Skeletal muscle cell (primary cell): ENCODE measurements at places on chromosomes 5 and 9.

GRCh38 chr9:123426406-123426805 is 70.4 kb downstream of the CRB2 start:
- DNase-seq = no peak

- no peak for DNase-seq
These were observed 135.4 kb downstream of the ISL1 start for GRCh38 chr5:51518607-51519006.

DNA sequence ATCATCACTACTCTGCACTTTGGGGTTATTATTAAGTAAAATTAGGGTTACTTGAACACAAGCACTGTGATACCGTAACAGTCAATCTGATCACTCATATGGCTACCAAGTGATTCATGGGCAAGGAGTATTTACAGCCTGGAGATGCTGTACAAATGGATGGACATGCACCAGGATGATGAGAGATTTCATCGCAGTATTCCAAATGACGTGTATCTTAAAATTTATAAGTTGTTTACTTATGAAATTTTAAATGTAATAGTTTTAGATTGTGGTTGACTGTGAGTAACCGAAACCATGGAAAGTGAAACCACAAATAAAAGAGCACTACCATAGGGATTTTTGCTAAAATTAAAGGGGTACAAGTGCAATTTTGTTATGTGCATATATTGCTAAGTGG is 462.2 kb upstream of the PTGER4 start:
- DNase-seq = no peak

DNA sequence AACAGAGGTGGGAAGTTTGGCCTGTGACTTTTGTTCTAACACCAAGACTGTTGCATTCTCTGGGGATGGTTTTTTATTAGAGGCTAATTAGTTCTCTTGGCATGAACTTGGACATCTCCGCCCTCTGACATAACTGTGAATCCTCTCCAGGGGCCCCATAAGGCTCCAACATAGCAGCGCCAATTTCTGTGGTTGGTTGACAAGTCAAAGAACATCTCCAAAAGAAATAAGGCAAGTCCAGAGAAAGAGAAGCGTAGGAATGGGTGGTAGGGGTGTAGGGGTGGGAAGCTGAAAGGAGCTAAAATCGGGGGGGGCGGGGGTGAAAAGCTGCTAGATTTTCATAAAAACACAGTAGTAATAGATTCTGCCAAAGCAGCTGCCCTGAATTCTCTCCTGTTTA is 81.0 kb upstream of the DAB2 start:
- DNase-seq = no peak

DNA sequence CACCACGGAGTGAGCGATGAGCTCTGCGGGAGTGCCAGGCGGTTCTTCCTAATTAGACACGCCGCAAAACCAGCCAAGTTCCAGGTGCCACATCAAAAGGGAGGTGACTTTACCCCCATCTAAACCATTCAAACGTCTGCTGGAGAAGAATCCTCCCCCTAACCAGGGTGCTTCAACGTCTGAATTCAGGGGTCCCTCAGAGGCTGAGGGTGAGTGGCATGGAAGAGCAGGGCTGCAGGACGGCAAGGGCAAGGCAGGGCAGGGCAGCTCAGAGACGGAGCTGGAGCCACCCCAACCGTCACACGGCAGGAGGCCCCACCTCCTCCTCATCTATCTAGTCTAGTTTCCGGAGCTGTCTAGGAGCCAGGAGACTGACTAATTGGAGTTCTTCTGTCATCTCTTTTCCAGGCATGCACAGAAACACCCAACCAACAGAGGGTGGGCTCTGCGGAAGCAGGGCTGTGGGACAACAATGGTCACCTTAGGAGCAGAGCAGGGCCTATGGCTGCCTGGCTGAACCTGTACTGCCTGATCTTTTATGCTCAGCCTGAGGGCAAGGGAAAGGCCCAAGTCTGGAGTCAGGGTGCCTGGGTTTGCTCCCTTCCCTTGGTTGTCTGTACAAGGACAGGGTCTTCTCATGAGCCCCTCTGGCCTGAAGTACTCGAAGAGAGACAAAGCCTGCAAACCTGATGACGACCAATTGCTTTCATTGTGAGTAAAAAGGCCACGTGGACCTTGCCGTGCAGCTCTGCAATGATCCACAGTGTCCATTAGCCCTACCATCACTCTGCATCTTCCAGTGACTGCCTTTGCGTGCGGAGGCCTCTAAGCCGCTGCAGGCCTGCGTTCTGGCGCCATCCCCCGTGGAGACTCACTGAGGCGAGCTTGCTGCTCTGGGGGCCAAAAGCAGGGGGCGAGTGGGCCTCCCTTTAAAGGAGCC is 81.0 kb upstream of the SLC25A51 start:
- no peak for DNase-seq

DNA sequence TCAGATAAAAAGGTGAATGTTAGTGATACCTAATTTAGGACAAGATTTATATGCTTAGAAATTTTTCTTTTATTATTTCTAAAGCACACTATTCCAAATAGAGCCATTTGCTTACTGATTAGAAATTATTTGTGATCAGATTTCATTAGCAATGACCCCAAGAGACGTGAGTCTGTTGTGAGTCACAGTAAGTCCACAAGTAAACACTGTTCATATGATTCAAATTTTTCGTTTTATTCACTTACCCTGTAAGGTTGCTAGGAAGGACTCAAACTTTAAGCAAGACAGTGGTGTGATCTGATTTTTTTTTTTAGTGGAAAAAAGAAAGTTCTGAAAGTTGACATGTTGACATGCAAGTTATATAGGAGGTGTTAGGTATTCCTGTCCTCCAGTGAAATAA is 1.2 kb downstream of the CARD6 start:
- DNase-seq = no peak

DNA sequence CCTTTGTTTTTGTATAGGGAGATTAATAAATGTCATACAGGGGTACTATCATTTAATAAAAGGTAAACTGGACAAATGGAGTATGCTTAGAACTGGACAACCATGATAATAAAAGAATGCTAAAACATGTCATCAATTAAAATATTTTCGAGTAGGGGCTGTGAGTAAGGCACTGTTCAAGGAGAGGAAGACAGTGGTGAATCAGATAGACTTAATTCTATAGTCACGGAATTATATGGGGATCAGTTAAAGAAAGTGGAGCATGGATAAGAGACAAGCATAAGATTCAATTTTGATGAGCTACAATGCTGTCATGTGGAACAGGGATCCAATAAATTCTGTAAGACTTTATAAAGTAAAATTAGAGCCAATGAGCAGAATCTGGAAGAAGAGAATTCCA is 104.5 kb downstream of the HMHB1 start:
- DNase-seq = no peak

DNA sequence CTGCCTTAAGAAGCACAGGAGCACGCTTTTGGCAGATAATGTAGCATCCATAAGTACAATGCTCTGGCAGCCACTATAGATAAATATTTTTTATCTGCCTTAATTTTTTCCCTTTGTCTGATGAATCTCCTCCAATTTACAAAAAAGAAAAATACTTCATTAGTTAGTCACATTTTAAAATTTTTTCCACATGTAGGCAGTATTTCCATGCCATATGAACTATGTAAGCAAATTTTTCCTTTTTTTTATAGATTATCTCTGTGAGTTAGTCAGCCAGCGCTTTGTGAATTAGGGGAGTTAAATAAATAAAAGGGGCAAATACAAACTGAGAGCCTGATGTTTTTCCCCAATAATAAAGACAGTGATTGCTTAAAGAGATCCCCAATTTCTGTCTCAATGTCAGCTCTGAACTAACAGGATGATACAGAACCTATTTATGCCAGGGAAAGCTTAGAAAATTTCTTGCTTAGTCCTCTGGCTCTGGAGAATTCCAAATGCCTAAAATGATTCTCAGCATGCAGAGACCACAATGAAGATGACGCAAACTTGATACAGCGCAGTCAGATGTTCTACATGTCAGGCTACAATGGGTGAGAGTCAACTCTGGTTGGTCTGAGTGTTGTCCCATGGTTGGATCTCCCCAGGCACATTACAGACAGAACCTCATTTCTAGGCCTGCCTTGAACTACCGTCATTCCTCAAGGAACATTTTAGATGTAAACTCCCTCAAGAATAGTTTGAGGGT is 390.4 kb upstream of the CDH6 start:
- no peak for DNase-seq

- DNase-seq = no peak
These were observed 1.7 kb downstream of the FCN2 start for GRCh38 chr9:134882204-134882785.

DNA sequence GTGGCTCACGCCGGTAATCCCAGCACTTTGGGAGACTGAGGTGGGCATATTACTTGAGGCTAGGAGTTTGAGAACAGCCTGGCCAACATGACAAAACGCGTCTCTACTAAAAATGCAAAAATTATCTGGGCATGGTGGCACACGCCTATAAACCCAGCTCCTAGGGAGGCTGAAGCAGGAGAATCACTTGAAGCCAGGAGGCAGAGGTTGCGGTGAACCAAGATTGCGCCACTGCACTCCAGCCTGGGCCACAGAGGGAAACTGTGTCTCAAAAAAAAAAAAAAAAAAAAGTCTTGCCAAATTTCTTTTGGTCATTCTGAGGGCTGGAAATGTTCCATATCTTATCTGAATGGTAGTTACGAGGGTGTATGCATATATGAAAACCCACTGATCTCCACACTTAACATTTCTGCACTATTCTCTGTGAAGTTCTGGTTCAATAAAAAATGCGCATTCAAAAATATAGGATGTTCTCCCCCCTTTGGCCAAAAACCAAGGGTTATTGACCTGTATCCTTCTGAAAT is 13.5 kb upstream of the NIPAL4 start:
- DNase-seq = no peak

- DNase-seq = no peak
These were observed 356.3 kb downstream of the MAT2B start for GRCh38 chr5:163861670-163862069.

GRCh38 chr9:96185518-96186156 is 116.3 kb downstream of the HSD17B3 start:
- no peak for DNase-seq

- DNase-seq = no peak
These were observed 357.5 kb downstream of the TAF11L14 start for GRCh38 chr5:17991775-17992174.

DNA sequence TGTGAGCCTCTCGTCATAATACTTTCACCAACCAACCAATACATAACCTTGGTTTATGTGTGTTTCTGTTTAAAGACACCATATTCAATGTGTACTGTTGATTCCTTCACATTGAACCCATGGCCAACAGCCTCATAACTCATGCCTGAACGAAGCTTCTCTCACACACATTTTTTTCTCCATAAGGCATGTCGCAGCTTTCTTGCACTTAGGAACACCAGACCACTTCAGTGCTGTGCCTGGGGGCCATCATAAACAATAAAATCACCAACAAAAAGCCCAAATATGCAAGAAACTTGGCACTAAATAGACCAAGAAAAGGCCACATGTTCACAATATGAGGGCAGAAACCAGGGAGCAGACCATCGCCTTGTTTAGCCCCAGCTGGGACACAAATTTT is 192.2 kb downstream of the ROR2 start:
- no peak for DNase-seq

DNA sequence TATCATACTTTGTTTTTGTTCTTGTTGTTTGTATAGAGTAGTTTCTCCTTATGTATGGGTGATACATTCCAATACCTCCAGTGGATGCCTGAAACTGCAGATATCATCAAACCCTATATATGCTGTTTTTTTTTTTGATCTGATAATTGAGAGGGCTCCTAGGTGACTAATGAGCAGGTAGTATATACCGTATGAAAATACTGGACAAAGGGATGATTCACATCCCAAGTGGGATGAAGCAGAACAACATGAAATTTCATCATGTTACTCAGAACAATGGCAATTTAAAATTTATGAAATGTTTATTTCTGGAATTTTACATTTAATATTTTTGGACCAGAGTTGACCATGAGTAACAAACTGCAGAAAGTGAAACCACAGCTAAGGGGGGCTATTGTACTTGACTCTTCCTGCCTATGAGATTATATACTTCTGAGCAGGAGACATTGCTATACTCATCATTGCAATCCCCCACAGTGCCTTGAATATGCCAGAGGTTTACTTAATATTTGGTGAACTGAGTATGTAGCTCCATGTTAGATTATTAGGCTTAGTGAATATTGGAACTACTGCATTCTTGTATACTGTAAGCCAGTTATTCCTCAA is 258.7 kb upstream of the FBXL7 start:
- DNase-seq = no peak

GRCh38 chr9:117907420-117907819 is 203.2 kb downstream of the TLR4 start:
- DNase-seq = no peak

GRCh38 chr5:176722757-176723156 is 75.5 kb downstream of the TSPAN17 start:
- no peak for DNase-seq

- no peak for DNase-seq
These were observed 51.2 kb downstream of the SHB start for GRCh38 chr9:38017885-38018186.
